ENCODE measurements at places on chromosomes 7 and 10.

DNA sequence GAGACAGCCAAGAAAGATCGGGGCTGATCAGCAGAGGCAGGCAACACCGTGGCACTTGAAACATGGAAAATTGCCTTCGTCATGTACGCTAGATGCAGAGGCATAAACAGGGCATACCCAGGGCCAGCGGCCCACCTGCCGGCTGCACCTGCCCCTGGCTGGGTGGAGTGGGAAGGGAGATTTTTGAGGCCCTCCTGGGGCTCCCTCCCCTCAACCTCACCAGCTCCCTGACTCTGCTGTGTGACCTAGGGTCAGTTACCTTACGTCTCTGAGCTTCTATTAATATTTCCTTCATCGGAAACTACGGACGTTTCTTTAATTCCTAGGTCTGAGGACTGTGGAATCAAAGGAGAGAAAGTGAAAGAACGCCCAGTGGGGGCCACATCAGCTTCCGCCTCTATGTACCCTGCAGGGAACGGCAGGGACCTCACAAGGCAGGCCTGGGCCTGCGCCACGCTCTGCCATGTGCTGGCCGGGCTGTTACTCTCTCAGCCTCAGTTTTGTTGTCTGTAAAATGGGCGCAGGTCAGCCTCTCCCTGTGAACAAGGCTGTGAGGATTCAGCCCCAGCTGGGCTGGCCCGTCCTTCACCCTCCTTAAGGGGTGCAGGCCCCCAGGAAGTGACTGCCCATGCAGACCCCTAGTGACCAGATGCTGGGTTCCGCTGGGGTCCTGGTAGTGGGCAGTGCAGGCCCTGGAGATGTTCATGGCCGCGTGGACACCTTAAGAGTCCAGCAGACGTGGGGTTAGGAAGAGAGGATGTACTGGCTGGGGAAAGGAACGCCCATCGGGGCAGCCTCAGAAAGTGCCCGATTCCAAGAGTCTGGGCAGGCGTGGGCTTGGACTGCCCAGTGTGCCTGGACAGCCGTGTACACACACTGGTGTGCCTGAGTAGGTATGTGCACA, 22.7 kb downstream of the ELFN1 start:
- DNase-seq: no peak

DNA sequence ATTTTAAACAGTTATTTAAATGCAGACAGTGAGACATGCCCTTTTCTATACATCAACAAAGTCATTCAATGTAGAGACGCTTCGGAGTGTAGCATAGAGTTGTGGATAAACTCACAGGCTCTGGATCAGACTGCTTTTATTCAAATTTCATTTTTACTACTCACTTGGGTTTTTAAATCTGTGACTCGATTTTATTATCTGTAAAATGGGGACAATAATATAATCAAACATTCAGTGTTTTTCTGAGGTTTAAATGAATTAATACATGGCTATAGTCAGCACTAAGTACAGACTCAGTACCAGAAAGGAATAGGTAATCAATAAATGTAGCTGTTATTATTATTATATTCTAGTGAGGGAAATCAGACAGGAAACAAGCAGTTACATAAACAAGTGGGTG, 43.4 kb downstream of the THSD7A start:
- no peak for DNase-seq

DNA sequence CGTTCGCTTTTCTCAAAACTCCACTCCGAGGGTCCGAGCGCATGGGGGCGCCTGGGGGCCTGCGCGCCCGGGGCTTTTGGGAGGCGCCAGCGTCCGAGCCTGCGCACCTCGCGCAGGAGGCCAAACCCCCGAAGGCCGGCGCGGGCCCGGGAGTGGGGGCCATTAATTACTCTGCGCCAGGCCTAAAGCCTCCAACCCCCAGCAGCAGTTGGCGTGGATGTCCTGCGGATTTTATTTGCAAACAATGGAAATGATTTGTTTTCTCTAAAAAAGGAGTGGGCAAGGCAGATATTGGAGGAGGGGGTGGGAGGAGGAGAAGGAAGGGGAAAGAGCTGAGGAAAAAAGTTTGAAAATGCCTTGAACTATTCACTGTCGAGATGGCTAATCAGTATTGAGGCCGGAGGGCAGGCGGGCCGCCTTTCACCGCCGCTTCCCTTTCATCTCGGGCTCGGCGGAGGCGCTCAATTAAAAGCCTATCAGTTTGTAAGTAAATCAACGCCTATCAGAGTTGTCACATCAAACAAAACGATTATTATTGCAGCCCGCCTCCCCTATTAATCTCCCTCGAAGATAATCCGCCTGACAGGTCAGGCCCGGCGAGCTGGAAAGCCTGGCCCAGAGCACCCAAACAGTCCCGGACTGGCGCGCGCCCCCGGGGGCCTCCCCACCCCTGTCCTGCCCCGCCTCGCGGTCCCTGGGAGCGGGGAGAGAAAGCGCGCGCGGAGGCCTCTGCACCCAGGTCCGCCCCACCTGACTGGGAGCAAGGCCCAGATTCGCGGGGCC, 3.4 kb upstream of the ZNF503 start:
- DNase-seq: no peak

DNA sequence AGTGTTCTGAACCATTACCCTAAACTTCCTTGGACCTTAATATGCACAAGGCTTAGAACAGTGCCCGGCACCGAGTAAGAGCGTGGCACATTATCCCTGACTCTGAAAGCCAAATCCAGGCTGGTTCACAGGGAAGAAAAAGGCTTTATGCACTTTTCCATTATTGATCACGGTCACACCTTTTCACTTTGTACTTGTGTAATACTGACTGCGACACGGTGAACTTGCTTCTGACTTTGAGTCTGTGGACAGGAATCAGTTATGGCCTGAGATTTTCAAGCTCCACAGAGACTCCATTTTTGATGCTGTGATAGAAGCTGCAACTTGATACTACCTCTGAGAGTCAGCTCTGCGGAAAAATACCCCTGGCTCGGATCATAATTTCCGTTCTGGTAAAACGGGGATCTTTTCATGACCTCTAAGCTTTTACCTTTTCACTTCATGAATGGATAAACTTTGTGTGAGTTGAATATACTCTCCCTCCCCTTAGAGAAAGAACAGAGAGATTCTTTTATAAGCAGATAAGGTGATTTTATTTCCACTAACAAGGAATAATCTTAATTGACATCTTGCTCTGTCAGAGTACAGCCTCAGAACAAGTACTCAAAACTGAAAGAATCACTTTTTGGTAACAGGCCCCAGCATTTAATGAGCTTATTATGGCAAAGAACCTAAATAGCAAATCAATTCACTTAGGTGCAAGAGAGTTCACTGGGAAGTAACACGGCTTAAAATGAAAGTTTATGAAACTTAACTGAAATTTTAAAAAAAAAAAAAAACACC, 88.8 kb downstream of the ELMO1 start:
- DNase-seq: no peak

- DNase-seq: no peak
These were observed 219.8 kb downstream of the TCERG1L start for GRCh38 chr10:131091682-131092081.

DNA sequence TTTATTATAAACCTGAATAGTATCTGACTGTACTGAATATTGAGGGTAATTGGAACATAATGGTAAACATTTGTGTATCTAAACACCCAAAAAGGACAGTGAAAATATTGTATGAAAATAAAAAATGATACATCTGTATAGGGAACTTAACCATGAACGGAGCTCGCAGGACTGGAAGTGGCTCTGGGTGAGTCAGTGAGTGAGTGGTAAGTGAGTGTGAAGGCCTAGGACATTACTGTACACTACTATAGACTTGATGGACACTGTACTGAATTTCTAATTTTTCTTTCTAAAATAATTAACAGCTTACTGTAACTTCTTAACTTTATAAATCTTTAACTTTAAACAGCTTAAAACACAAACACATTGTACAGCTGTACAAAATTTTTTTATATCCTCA, 454.5 kb upstream of the FZD8 start:
- no peak for DNase-seq

DNA sequence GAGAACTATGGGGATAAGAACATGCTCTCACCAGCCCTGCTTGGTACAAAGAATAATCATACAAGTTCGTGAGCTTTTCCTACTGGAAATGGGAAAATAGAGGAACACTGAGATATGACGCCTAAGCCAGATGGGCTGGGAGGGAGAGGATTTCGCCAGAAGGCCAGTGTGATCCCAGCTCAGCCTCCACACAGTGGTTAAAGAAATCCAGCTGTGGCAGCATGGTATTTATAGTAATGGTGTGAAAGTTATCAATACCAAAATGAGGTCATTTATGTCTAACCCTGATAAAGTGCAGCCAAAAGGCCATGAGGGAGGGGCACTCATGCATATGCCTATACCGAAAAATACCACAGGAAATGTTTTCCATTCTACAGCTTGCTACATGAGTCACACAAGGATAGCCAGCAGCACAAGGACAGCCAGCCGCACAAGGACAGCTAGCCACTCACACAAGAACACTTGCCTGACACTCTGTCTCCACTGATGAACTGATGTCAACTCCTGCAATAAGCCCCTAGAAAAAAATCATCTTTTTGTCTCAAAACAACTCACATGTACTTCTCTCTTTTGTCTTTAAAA, 49.4 kb downstream of the FRMPD2 start:
- no peak for DNase-seq

DNA sequence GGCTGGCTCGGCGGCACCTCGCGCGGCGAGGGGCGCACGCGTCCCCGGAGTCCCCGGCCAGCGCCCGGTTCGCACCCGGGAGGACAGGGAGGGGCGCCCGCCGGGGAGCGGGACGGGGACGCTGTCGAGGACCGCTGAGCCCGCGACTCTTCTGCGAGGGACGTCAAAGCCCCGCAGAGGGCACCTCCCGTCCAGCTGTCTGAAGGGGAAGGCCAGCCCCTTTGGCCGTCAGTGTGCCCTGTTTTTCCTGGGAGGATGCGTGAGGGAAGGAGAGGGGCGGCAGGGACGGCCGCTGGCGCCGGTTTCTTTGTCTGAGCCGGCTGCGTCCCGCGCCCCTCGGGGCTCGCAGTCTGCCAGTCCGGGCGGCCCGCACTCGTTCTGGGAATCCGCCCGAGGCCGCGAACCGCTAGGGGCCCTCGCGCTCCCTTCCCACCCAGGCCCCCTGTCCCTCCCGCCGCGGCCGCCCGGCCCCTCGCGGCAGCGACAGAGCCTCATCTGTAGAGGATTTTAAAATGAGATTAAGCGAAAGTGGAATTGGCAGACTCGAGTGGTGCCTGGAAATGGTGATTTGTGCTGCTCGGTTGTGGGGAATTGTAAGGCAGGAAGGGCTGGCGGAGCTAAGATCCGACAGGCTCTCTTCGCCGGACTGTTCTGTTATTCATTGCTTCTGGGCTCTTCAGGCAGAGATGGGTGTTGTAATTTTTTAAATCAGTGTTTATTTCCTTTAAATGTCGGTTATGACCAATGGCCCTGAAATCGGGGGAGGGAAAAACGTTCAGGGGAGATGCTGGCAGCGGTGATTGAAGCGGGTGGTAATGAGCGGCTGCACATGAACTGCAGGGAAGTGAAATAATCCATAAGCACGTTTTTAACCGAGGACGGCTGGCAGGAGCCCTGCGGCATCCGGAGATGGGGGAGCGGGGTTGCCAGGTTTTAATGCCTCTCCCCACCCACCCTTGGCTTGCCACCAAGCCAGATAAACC, 618 bp upstream of the RELN start:
- DNase-seq: peak; percentile 30

DNA sequence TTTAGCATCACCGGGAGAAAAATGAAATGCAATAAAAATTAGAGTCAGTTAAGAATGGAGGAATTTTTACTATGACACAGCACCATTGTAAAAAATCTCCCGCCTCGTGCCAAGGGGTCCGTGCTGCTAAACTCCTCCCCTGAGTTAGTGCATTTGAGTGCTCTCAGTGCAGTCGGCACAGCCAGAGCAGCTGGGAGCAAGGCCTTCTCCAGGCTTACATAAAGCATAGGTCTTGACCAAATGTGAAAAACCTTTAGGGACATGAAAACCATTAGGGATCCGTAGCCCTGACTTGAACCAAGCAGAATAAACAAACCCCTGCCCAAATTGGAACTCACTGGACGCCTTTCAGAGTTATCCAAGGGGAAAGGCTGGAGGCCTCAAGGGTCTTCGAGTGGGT, 152.6 kb downstream of the PLCE1 start:
- no peak for DNase-seq

DNA sequence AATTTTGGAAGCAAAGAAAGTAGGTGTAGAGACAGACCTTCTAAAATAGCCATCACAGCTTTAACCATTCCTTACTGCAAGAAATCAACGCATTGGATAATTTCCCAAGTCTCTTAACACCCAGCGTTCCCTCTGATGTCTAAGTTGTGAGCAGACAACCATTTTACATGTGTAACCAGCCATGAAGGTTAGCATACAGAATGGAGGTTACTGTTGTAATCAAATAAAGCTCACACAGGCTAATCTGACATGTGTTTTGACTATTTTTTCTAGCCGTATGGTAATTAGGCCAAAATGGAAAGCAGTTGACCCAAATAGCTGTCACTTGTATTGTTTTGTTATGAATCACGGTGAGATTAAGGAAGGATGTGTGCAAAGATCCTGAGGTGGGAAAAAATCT, 336.4 kb downstream of the RNLS start:
- DNase-seq: no peak

DNA sequence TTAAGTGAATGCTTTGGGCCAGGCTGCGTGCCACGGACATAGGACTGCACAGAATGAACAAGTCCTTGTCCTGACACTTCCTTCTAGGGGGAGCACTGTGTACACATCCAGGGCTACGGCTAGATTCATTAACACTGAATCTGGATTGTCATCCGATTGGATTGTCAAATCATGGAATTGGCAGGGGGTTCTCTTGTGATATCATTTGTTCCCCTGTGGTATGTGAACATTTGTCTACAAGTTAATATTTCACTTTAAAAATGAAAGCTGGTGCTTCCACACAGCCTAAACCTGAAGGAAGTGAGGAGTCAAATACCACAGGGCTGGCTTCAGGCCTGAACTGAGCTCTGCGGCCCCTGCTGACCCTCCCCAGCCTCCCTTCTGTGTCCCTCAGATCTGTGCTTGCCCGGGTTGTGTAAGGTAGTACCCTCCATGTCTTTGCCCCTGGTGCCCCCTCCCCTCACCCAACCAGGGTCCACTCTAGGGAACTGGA, 75.6 kb downstream of the SNX10 start:
- DNase-seq: no peak
